Subcutaneous adipose tissue (tissue), 4 donors: ENCODE measurements at places on chromosomes 11 and 22. TPM values are rescaled to one million over a fixed set of nuclear protein-coding genes. Genes with fewer than 3 reads are reported as not detected.

The OR4S2 gene
- not detected for total RNA-seq

The PATE4 gene
- not detected for total RNA-seq

The CBLIF gene
- total RNA-seq: not detected

The MMP8 gene
- total RNA-seq: 11.7 TPM

The C11orf52 gene
- not detected for total RNA-seq

The PATE2 gene
- total RNA-seq: not detected

The CELSR1 gene
- 1.3 TPM for total RNA-seq

The PTPRCAP gene
- 6.7 TPM for total RNA-seq

The NPAS4 gene
- total RNA-seq: not detected

The RTN4RL2 gene
- 0.82 TPM for total RNA-seq

The INCENP gene
- 10.9 TPM for total RNA-seq

The EFCAB6 gene
- total RNA-seq: 4.0 TPM

The ANKK1 gene
- total RNA-seq: not detected

The MS4A4A gene
- total RNA-seq: 134 TPM

The NRIP3 gene
- 19.7 TPM for total RNA-seq

The KRTAP5-1 gene
- not detected for total RNA-seq

The ISX gene
- total RNA-seq: not detected

The LBHD1 gene
- 5.5 TPM for total RNA-seq

The SAA4 gene
- total RNA-seq: 2.6 TPM

The OR8A1 gene
- total RNA-seq: not detected

The MUC2 gene
- total RNA-seq: not detected

The MRGPRF gene
- 8.8 TPM for total RNA-seq

The IRF7 gene
- total RNA-seq: 21.1 TPM

The F2 gene
- not detected for total RNA-seq

The MS4A7 gene
- total RNA-seq: 458 TPM

The MS4A6A gene
- total RNA-seq: 261 TPM

The KLHL35 gene
- total RNA-seq: 0.82 TPM

The PLAAT5 gene
- total RNA-seq: 41.7 TPM

The HEPACAM gene
- total RNA-seq: 62.0 TPM

The DBX1 gene
- total RNA-seq: not detected

The TP53AIP1 gene
- total RNA-seq: not detected

The EED gene
- total RNA-seq: 21.4 TPM
